Hematopoietic multipotent progenitor cell treated with erythropoietin and hydrocortisone succinate and interleukin-3 and kit ligand, for 6 days (in vitro differentiated cells): ENCODE measurements at places on chromosomes 7 and 10.

- no peak for DNase-seq
Observed at GRCh38 chr10:91597197-91597881, 35.5 kb downstream of the PPP1R3C start.

GRCh38 chr10:124180947-124181549, 87.7 kb upstream of the CHST15 start:
- DNase-seq: no peak

DNA sequence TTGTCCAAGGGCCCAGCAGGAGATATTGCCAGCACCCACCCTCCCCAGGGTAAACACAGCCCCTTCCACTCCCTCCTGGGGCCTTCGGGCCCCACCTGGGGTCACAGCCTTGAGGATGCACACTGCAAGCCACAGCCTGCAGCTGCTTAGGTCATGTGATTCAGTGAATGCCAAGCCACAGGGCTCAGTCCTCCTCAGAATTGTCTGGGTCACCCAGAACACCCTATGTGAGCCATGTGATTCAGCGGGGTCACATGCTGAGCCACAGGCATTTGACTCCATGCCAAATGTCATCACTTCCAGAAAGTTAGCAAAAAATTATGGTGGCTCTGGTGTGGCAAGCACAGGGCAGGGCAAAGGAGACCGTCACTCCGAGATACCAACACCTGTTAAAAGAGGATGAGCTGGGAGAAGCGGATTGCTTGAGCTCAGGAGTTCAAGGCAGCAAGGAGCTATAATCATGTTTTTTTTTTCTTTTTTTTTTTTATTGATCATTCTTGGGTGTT, 17.2 kb upstream of the PSAP start:
- peak; percentile 94 for DNase-seq

GRCh38 chr7:68238204-68238805, 1241.7 kb downstream of the TYW1 start:
- no peak for DNase-seq
